ENCODE measurements at places on chromosomes 2 and 18.

DNA sequence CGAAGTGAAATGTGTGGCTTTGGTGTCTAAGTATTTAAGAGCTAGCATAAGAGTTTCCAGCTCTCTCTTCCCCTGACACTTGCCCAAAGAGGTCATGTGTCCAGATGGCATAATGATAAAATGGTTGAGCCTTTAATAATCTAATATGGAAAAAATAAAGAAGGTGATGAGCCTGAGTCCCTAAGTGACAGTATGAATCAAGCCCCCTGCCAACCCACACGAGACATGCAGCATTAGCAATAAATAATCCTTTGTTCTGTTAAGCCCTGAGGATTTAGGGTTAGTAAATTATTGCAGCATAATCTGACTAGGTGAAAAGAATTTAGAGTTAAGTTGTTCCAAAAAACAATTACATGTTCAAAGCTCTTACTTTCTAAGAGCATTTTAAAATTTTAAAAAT lies 217.2 kb upstream of the CCDC150 start:
- DNase-seq, result no peak

- DNase-seq, result no peak
Observed at GRCh38 chr2:44267796-44268648, 7.3 kb upstream of the SLC3A1 start.

GRCh38 chr2:138829326-138829919 lies 49.2 kb upstream of the NXPH2 start:
- DNase-seq, result no peak

- peak; percentile 12 for DNase-seq
Observed at GRCh38 chr2:236928380-236929037, 157.2 kb upstream of the COPS8 start.

DNA sequence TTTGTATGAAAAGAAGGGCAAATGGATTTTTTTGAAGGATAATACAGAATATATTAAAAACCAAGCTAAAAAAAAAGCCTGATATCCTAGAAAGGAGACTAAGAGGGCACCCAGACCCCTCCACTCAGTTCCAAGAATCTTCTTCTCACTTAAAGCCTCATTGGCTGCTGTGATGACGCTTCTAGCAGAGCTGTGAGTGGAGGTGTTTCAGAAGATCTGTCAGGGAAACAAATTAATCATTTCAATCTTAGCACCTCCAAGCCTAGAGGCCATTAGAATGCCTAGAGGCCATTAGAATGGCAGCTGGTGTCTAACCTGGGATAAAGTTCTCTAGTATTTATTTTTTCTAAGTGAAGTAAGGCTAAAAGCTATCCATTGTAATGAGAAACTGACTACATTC lies 164.2 kb upstream of the TMEM200C start:
- DNase-seq, result no peak

- DNase-seq, result peak; percentile 86
Observed at GRCh38 chr18:22088029-22088428, 81.4 kb upstream of the GATA6 start.

GRCh38 chr2:47636596-47637264 lies 146.2 kb upstream of the MSH6 start:
- no peak for DNase-seq

DNA sequence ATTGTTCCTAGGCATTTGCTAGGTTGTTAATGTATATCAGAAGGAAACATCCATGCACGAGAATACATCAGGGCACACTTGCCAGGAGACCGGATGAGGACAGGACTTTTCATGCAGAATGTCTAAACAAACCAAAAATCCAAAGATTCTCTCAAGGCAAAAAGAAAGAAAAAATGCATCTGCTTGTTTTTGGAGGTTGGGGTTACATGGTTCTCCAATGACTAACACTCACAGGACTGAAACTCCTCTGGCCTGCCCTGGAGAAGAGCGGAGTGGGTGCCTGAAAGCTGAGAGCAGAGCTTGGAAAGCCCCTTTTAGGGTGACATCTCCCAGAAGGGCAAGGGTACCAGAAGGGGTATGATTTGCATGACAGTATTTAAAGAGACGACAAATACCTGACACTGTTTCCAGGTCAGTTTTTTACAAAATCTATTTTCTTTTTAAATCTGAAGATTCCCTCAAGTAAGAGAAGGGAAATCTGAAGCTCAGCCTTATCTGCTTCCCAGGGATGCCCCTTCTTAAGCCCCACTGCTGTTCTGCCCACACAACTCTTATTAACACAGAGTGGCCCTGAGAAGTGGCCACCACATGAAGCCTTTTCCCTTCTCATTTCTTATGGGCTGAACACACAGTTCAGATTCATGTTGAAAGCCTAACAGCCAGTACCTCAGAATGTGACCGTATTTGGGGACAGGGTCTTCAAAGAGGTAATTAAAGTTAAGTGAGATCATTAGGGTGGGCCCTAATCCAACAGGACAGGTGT lies 216.4 kb downstream of the STK39 start:
- no peak for DNase-seq

DNA sequence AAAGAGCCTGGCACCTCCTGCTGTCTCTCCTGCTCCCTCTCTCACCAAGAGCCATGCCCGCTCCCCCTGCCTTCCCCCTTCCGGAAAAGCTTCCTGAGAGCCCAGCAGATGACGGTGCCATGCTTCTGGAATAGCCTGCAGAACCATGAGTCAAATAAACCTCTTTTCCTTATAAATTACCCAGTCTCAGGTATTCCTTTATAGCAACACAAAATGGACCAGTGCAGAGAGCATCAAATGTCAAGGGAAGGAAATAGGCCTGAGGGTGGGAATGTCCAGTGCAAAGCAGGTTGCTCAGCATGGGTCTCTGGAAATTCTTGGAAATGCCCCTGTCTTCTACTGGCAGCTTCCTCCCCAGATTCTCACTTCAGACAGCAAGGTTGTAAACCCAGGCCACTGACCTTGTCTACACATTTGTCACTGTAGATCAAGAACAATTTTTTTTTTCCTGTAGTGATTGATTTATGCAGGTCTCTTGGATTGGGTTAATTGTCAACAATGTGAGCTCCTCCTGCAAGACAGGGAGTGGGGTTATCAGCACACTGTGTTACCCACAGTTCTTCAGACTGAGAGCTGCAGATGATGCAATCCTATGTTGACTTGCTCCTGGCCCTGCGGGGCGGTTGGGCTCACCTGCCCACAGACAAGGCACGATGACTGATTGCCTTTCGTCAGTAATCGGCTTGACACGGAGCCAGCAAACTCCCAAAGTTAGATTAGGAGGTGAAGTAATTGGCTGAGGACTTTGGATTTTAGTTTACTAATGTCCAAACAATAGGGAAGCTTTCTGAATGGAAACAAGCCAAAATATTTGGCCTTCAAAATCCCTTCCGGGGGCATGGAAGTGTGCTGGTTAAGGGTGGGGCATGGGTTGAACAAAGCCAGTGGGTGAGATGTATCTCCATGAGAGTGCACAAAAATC lies 5.4 kb upstream of the BOD1L2 start:
- DNase-seq, result peak; percentile 85

DNA sequence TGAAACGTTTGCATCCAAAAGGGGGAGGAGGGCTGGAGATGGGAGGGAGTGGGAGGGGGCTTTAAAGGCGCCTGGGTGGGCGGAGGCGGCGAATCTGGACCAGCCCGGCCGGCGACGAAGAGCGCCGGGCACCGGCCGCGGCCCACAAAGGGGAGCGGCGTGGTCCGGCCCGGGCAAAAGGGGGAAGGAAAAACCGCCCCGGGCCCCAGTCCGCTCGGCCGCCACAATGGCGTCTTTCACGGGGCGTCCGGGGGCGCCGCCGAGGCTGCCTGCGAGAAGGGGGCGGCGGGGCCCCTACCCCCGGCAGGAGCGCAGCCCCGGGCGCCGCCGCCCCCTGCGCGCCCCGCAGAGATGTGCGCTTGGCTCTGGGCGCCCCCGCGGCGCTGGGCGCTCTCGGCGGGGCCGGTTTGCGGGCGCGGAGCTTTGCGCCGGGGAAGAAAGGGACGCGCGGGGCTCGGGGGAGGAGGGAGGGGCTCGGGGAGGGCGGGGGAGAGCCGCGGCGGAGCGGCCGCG lies 108.1 kb upstream of the KCTD1 start:
- DNase-seq, result no peak

DNA sequence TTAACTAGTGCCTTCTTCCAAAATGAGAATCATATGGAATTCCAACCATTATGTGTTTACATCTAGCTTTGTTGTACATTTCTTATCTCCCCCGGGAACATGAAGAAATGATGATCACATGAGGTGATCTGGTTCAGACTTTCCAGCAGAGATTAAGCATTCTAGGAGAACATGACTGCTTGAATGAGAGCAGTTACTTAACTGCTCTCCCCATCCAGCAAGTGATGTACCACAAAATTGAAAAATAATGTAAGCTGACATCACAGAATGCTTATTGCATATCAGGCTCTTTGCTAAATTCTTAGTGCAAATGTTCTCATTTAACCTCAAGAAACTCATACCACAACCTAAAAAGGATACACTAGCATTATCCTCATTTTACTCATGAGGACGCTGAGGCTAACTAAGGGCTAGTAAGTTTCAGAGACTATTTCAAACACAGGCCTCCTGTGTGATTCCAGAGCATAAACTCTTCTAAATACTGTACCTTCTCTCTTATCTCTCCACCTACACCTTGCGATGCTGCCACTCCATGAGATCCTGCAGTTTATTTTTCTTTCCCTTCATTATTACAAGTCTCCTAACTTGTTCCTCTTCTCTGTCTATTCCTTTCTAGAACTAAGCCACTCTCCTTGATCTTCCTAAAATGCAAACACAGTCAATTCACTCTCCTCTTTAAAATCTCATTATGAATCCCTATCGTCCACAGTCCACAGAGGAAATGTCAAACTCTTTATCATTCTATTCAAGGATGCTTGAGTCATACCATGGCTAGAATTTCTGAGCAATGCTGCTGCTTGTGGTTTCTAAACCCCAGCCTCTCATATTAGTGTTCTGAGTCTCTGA lies 1224.8 kb upstream of the ZEB2 start:
- no peak for DNase-seq

DNA sequence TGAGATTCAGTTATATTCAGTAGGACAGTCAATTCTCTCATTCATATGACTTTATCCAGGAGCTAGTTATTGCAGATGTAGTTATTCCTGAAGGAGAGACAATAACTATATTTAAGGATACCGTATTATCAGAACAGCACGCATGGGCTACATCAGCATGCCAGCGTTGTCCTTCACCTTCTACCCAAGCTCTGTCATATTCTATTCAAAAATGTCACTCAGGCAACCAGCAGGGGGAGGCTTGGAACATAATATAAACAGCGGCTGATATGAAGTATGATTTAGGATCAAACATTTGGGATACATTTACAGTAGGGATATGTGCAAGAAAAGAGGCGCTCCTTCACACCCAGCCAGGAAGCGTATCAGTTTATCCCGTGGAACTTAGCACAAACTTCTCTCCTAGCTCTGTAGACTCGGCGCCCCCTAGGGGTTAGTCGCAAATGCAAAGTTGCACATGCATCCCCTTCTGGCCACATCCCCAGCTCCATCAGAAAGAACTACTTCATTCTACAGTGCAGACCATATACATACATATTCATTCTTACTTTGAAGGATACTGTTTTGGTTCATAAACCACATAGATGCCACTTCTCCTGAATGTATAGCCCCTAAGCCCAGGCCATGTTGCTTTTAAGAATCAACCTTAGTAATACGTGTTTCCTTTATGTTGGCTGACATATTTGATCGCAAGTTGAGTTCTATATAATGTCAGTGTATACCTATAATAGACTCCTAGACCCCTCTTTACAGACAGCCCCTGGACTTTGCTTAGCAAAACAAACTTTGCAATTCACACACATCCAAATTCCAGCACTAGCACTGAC lies 759.4 kb downstream of the ADCYAP1 start:
- peak; percentile 31 for DNase-seq

- no peak for DNase-seq
Observed at GRCh38 chr2:64298161-64298560, 153.9 kb upstream of the PELI1 start.

- DNase-seq, result no peak
Observed at GRCh38 chr2:102771114-102771513, 9.3 kb downstream of the TMEM182 start.

DNA sequence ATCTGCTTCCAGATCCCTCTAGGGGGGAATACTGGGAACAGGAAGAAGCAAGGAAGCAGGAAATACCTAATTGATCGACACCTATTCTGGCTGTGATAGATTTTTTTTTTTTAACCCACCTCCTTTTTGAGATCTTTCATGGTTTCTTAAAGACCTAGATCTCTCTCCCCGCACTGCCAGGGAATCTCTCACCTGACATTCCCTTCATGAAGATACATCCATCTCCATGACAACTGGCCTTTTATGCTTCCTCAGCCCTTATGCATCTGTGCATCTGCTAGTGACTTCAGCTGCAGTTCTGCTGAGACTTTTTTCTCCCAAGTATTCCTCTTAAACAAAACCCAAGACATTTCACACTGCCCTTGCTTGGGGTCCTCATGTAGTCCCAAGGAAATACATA lies 21.1 kb upstream of the CPO start:
- no peak for DNase-seq

DNA sequence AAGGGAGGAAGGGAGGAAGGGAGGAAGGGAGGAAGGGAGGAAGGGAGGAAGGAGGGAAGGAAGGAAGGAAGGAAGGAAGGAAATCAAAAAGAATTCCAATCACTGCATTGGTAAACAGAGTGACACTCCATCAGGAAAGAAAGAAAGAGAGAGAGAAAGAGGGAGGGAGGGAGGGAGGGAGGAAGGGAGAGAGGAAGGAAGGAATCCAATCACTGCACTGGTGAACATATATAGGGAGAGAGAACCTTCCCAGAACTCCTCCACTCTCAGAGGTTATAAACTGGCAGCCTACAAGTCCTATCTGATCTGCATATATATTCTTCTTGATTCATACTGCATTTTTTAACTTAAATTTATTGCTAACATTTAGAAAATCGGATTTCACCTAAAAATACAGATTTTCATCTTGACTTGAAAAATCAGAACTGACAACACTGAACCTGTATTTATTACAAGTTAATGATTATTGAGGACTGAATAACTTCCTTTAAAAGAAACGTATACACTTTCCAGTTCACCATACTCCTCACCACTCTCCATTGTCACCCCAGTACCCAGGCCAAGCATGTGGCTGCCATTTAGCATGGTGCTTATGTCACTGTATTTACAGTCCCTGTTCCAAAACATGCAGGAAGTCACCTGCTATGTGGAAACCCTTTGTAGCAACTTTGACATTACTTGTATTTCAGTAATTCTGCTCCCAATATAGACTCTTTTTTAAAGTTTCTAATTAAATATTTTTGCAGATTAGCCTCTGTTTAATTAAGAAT lies 83.5 kb downstream of the ANTXR1 start:
- no peak for DNase-seq

GRCh38 chr2:9258953-9259399 lies 52.4 kb downstream of the ASAP2 start:
- no peak for DNase-seq

- DNase-seq, result no peak
Observed at GRCh38 chr2:74735564-74735963, 81.5 kb downstream of the SEMA4F start.
